Activated naive CD4-positive, alpha-beta T cell (primary cell): ENCODE measurements at places on chromosomes 12 and 14.

DNA sequence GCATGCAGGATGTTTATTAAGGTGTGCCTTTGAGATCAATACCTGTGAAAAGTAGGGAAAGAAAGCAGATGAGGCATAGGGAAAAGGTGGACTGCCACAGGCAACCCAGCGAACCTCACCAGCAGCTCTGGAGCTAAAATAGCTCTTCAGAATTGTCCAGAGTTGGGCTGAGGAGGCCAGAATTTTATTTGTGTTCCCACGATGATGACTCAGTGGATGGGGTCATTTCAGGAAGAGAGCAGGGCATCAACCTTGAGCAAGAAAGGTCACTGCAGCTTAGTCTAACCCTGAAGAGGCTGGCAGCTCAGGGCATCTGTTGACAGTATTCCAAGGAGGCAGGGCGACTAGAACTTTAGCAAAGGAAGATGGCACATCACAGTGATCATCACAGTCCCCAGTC lies 696.1 kb downstream of the DIO2 start:
- no peak for DNase-seq

DNA sequence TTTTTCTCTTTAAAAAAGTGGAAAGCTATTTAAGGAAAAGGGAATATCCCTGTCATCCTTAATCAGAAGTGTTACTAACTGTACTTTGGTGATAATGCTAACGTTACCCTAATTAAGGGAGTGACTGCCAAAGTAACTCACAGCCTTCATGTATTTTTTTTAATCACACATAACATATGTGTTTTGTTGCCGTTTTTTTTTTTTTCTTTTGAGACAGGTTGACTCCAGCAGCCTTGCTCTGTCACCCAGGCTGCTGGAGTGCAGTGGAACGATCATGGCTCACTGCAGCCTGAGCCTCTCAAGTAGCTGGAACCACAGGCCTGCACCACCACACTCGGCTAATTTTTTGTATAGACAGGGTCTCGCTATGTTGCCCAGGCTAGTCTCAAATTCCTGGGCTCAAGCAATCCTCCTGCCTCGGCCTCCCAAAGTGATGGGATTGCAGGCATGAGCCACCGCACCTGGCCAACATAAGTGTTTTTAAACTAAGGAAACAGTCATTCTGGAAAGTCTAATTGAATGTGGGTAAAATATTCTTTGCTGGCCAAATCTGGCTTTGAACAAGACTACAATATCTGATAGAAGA lies 56.5 kb downstream of the HECTD4 start:
- no peak for DNase-seq

DNA sequence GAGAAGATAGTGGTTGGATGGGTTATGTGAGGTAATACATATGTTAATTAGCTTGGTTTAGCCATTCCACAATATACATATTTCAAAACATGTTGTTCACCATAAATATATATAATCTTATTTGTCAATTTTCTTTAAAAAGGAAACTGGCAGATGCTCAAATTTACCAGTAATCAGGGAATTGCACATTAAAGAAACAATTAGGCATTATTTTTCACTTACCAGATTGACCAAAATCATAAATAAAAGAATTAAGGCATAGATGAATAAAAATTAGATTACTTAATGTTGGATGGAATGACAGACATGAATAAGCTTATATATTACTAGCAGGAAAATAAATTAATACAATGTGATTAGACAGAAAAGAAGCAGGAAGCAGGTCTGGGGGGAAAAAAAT lies 147.2 kb downstream of the PLEKHA5 start:
- DNase-seq, result no peak

GRCh38 chr12:4579305-4580102 lies 17.5 kb downstream of the DYRK4 start:
- DNase-seq, result no peak

DNA sequence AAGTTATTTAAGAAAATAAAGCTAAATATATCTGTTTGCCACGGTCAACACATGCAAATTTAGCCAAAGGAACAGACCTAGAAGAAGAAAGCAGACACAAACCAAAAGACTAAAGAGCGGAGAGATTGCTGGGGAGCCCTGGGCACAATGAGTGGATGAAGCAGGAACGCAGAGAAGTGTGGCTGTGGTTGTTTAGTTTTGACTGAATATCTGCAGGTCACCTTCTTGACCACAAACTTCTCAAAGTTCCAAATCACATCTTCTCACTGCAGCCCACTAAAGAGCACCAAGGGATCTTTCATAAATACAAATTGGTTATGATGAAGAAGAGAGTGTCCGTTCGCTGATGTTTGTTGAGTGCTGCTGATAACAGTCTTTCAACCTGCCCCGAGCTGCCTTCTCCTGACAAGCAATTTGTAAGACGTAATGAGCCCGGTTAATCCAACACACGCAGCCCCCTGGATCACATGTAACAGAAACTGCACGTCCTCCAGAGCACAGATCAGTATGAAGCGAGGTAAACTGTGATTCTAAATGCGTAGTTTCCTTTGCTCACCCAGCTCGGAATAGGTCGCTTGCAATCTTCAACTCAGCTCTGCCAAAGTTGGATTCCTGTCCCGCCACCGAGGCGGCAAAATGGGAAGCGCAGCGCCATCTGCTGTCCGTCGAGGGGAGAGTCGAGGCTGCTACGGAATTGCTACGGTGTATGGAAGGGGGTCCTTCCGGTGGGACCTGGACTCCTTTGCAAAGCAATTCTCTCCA lies 120.8 kb downstream of the GXYLT1 start:
- DNase-seq, result peak; percentile 31

DNA sequence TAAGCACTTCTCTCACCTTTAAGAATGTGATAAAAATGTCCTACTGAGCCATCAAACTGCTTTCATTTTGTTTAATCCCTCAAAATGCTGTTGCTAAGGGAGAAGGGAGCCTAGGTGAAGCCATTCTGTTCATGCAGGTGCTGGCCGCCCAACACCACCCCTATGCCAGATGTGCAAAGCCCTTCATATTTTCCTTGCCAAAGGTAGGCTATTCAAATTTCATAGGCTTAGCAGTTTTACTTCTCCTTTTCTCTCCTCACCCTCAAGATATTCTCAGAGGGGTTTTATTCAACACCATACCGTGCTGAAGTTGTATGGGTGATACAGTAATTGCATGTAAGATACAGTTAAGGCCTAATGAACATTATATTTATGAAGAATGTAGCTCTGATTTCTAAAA lies 461.7 kb downstream of the GXYLT1 start:
- no peak for DNase-seq
